Gastroesophageal sphincter (tissue), 4 donors: ENCODE measurements at places on chromosomes 5 and 9. TPM values are rescaled to one million over a fixed set of nuclear protein-coding genes. Genes with fewer than 3 reads are reported as not detected.
A peak's percentile ranks its signal among the peaks of the same experiment; 100 is the strongest.

- no peak for ATAC-seq
These were observed 184.4 kb downstream of the ISL1 start for GRCh38 chr5:51567636-51568035.

DNA sequence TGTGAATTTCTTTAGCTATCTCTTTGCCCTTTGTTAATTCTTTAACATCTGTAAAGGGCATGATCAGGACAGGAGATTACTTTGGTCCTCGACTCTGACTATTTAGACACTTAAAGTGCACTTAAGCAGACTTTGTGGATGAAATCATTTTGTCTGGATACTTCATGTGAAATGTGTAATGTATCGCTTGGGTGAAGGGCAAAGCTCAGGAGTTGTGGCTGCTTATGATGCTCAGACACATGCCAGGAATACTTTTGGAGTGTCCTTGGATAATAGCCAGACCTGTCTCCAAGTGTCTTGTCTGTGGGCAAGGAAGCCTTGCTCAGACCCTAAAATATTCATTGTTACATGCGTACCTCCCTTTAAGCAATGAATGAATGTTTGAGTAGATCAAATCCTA is 87.8 kb downstream of the RAI14 start:
- no peak for ATAC-seq

SMIM33 gene
- not detected for total RNA-seq

GRCh38 chr5:116938488-116938887 is 363.9 kb upstream of the SEMA6A start:
- ATAC-seq, result no peak

- ATAC-seq, result no peak
These were observed 126.1 kb downstream of the SV2C start for GRCh38 chr5:76209297-76209696.

IFNA2 gene
- total RNA-seq, result not detected

PHYKPL gene
- total RNA-seq, result 37.3 TPM

DNA sequence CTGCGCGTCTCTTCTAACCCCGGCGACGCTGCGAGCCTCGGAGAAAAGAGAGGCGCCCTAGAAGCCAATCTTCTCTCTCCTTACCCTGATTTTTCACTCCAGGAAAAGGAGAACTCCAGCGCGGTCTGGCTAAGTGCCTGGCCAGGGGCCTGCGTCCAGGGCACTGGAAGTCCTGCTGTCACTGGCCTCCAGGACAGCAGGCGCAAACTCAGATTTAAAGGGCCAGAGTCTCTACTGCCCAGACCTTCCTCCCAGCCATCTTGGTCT is 553 bp upstream of the FOXB2 start:
- ATAC-seq, result no peak

GRCh38 chr5:87899721-87900131 is 368.9 kb downstream of the TMEM161B start:
- peak; percentile 82 for ATAC-seq
